ENCODE measurements at places on chromosomes 12 and 14.

- no peak for DNase-seq
Observed at GRCh38 chr12:120399531-120399930, 30.6 kb upstream of the MSI1 start.

GRCh38 chr14:86540636-86541247, 1010.8 kb downstream of the FLRT2 start:
- DNase-seq: no peak

DNA sequence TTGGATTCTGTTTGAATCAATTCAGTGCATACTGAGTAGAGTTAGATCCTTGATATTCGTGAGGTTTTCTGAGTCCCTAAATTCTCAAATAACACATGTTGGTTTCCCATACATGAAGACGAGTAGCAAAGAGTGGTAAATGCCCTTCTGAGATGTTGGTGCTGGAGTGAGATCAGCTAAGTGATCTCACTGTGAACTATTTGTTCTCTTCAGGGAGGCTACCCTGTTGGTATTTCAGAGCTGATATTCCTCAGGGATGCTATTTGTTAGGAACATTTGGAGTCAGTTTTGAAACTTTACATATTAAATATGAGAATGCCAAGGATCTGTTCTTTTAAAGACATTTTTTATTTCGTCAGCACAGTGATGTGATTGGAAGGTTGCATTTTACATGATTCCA, 54.7 kb downstream of the SUSD6 start:
- DNase-seq: no peak

- no peak for DNase-seq
Observed at GRCh38 chr14:102666635-102667034, 74.2 kb downstream of the RCOR1 start.

- DNase-seq: no peak
Observed at GRCh38 chr12:28631831-28632230, 441.6 kb downstream of the CCDC91 start.

DNA sequence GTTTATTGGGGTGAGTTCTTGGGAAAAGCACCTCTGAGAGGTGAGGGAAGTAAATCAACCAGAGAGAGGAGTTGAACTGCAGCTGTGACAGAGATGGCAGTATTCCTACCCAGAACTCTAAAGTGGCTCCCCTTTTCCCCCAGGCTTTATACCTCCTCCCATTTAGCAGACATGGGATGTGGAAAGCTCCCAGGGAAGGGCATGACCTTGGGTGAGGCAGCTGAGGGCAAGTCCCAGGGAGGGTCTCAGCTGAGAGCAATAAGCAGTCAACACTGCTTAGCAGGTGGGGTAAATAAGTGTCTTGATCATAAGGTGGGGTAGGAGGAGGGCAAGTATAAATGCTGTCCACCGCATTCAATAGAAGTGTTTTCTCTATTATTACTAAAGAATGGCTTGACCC, 143.0 kb downstream of the AKAP6 start:
- no peak for DNase-seq

GRCh38 chr14:71190770-71191374, 283.6 kb downstream of the PCNX1 start:
- DNase-seq: no peak

GRCh38 chr14:56064513-56064912, 53.7 kb upstream of the PELI2 start:
- no peak for DNase-seq

DNA sequence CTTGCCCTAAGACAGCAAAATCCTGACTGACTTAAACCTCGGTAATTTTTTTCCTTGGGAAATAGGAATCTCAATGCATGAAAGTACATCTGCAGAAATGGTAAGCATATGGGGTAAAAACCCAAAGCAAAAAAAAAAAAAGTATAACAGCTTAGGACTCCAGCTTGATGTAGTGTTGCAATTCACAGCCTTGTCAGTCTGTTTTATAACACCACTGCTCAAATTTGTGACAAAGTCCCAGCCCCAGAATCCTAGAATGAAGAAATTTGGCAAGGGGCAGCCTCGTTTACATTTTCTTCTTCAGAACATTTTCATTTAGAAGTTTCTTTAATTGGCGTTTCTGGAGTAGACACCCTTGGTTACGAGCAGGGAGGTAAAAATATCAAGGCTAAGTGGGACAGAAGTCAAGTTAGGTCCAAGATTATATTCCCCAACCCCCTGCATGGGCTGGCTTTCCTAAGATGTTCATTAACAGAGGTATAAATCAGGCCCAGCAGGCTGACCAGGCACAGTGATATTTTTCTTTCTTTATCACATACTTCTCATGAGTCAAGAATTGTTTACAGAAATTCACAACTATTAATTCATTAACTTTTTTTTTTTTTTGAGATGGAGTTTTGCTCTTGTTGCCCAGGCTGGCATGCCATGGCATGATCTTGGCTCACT, 424.0 kb downstream of the RMST start:
- no peak for DNase-seq

- no peak for DNase-seq
Observed at GRCh38 chr14:55782166-55782565, 202.2 kb downstream of the KTN1 start.

DNA sequence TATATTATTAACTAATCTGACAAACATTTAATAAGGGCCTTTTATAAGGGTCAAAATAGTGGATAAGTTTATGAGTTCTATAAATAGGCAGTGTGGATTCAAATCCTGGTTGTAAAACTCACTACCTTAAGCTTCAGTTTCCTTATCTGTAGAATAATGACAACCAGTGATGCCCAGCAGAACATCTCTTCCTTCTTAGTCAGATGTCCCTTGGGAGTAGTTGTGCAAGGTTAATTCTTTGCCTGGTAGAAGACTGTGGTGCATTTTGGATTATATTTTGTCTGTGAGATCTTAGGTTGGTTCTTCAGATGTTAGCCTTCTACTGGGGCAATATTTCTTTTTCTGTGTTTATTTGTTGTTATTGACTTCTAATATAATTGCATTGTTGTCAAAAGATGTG, 59.5 kb downstream of the ARID2 start:
- no peak for DNase-seq

DNA sequence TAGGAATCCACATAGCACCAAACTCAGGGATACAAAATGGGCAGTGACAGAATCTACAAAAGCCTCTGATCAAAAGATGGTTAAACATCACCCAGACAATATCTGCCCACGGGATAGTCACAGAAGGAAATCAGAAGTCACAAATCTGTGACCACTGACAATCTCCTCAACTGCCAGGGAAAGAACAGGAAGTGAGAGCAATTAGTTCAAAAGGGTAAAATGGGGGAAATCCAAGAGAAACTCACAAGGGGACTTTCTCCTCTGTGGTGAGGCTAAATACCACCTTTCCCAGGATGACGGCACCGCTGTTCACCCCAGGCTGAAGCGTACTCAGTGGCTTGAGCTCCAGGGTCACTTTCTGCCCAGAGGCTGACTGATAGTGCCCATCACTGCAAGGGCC, 10.7 kb downstream of the TTC5 start:
- no peak for DNase-seq

Measured in stimulated activated CD8-positive, alpha-beta memory T cell treated with anti-CD3 and anti-CD28 coated beads, Interleukin-2, amount 100 ng/mL, for 48 hours (primary cell).